NT2/D1 (cell line): ENCODE measurements at places on chromosomes 4 and X.

- peak; percentile 39 for DNase-seq
These were observed 201.0 kb upstream of the ARSJ start for GRCh38 chr4:114180481-114180880.

DNA sequence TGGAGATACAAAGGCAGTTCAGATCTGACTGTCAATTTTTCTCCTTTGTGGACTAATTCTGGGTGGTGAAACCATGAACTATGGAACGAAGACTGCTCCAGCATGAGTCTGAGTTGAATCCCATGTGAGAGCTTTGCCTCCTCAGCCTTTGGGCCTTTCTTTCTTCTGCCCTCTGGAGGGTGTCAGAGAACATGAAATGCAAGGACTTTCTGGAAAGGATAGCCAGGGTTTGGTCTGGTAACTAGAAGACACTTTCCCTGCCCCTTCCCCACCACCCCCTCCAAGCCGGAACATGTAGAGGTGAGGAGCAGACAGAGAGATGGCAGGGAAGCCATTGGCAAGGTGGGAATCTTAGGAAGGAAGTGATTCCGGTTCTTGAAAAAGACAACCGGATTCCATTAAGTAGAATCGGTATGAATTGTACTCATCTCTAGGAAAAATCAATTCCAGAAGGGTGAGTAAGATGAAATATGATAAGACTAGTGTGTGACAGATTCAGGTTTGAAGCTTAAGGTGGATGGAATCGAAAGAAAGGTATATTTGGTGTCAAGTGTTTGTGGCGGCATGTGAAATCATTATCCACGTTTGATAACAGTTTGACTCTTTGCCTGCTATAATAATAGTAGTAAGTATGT, 19.0 kb downstream of the FHL1 start:
- DNase-seq = no peak

- DNase-seq = no peak
These were observed 62.5 kb downstream of the SEC24D start for GRCh38 chr4:118773429-118773792.

DNA sequence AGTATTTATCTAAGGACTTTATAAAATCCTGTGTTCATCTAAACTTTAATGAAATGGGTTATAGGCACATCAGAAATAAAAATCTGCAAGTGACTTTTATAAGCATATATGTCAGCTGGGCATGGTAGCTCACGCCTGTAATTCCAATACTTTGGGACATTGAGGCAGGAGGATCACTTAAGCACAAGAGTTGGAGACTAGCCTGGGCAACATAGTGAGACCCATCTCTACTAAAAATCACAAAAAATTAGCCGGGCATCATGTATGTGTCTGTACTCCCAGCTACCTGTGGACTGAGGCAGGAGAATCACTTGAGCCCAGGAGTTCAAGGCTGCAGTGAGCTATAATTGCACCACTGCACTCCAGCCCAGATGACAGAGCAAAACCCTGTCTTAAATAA, 20.9 kb downstream of the TBC1D9 start:
- no peak for DNase-seq

DNA sequence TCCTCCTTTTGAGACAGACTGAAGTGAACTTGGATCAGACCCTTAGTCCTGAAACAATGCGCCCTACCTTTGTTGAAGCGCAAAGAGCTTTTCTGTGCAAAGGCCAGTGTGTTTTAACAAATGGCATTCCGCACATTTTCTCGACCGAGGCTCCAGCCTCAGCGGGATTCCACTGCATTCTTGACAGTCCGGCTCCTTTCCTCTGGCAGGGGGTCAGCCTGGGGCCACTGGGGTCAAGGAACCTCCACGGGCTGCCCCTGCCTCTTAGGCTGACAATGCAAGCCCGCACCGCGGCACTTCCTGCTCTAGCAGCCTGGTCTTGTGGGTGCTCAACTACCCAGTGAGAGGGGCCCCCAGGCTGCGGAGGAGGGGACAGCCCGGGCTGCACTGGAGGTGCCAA, 47.2 kb upstream of the TFDP3 start:
- peak; percentile 68 for DNase-seq

GRCh38 chrX:152861116-152861515, 30.3 kb downstream of the NSDHL start:
- no peak for DNase-seq

DNA sequence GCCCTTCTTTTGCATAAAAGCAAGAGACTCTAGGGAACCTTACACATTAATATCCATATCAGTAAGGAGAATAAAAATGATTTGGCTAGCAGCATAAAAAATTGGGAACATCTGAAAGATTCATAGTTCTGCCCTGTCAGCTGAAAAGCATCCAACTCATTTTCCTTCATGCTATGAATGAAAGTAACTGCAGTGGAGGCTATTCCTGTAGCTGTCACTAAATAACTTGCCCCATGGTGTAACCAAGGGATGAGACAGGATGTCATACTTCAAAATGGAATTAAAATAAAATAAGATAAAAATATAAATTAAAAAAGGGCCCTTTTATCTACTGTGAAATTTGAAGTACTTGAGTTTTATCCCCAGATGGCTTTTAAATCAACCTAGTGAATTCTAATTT, 878.8 kb downstream of the C4orf33 start:
- no peak for DNase-seq

DNA sequence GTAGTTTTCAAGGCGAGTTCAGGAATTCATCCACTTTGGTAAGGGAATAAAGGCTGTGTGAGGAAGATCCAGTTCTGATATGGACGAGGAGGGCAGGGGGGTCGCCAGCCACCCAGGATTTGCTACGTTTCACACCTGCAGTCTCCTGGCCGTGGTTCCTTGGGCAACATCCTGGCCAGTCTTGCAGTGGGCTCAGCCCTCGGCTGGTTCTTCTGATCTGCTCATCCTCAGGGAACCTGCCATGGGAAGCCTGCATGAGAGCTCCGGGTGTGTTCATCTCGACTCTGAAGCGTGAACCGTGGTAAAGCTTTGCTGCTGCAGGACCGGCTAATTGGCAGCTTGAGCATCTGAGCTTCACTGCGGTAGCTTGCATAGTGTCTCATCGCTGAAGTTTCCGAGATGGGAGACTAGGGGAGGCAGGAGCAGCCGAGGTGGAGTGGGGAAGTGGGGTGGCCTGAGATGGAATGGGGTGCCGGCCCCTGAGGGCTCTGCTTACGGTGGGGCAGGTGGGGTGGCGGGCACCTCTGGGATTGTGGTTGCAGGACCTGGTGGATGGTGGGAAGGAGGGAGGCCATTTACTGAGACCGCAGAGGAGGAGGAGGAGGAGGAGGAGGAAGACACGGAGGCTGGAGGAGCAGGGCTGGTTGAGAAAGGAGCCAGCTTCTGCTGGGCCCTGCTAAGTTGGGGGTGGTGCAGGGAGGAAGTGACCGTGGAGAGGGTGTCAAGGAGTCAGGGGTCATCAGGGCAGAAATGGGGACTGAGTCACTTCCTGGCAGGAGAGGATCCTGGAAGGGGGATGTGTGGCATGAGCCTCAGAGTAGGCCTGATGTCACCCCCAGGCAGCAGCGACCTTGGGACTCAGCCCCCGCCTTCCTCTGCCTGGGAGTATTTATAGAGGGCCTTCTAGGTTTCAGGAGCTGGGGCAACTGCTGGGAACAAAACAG, 213.1 kb upstream of the PSAPL1 start:
- DNase-seq = no peak

- no peak for DNase-seq
These were observed 44.7 kb downstream of the SLC10A7 start for GRCh38 chr4:146477054-146477453.

GRCh38 chr4:37793562-37793961, 32.9 kb upstream of the PGM2 start:
- DNase-seq = no peak

DNA sequence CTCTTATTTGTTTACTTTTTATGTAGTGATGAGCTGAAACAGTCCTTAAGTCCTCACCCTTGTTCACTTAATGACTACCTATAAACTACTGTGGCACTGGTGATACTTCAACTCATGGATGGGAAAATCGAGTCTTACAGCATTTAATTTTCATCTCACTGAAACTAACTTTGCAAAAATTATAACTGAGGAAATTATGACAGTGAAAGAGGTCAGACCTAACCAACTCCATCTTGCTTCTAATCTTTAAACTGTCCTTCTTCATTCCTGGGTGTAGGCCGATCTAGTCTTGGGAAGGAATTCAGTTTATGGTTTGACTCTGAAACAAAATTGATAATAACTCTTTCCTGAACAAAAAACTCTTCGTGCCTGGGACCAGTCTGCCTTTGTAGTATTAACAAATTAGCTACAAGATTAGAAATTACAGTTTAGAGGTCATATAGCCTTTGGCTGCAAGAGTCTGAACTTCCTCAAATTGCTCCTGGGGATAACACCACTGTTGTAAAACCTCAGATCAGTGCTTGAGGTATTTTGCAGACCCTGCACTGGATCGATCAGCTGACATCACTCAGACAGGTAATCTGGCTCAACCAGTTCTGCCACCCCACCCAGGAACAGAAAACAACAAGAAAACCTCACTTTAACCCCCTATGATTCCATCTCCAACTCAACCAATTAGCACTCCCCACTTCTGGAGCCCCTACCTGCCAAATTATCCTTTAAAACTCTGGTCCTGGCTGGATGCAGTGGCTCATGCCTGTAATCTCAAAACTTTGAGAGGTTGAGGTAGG, 995.7 kb upstream of the PRKX start:
- DNase-seq = no peak

GRCh38 chrX:27565992-27566391, 24.2 kb upstream of the DCAF8L2 start:
- DNase-seq = no peak

DNA sequence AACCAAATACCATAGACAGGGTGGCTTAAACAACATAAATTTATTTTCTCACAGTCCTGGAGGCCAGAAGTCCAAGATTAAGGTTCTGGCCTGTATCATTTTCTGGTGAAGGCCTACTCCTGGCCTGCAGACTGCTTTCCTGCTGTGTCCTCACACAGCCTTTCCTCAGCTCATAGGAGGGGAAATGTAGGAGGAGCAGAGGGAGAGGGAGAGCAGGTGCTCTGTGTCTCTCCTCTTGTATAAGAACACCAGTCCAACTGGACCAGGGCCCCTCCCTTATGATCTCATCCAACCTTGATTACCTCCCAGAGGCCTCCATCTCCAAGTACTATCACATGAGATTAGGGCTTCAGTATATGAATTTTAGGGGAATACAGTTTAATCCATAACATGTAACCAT, 34.3 kb downstream of the RAPGEF2 start:
- DNase-seq = no peak

- DNase-seq = no peak
These were observed 16.5 kb upstream of the CYBB start for GRCh38 chrX:37763400-37763799.

- no peak for DNase-seq
These were observed 947.1 kb upstream of the HS3ST1 start for GRCh38 chr4:12375805-12376204.

- DNase-seq = no peak
These were observed 41.8 kb downstream of the NPY5R start for GRCh38 chr4:163385466-163385865.

DNA sequence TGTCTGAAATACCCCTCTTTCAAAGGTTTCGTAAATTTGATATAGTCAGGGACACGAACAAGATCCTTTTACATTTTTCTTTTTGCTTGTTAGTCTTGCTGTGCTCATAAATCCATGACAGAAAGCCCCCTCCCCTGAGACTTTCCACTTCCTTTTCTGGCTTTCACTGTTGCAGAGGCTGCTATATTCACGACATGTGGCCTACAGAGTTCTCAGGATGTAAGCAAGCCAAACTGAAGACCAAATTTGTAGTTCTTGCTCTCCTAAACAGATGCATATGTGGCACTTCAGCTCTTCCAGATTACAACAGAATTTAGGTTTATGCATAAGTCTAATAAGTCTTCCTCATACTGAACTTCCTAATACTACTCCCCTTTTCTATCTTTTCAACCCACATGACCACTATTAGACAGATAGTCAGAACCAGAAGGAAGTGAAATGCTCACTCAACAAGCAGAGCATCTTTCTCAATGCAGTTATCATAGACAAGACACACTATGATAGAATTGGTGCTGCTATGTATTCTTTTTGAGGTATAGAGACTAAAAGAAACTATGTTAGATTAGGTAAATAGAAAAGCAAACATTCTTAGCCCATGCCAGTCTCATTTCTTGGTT, 15.0 kb downstream of the BTK start:
- DNase-seq = no peak

- DNase-seq = no peak
These were observed 88.4 kb upstream of the PAQR3 start for GRCh38 chr4:79027656-79028055.

GRCh38 chrX:111129921-111130320, 33.9 kb downstream of the PAK3 start:
- DNase-seq = no peak

DNA sequence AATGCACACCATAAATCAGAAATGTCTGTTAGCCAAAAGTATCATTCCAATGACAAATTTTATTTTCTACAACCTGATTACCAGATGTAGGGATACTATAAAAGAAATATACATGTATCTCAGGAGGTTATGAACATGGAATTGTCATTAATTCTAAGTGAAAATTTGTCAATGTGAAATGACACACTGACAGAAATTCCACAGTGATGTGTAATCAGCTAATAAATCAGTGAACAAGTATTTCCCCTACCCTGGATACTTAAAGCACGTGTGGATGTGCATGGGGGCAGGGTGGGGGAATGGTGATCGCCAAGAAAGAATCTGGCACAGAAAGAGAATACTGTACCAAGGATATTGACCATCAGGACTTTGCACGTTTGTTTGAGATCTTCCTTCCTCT, 123.6 kb downstream of the SH3RF1 start:
- no peak for DNase-seq

DNA sequence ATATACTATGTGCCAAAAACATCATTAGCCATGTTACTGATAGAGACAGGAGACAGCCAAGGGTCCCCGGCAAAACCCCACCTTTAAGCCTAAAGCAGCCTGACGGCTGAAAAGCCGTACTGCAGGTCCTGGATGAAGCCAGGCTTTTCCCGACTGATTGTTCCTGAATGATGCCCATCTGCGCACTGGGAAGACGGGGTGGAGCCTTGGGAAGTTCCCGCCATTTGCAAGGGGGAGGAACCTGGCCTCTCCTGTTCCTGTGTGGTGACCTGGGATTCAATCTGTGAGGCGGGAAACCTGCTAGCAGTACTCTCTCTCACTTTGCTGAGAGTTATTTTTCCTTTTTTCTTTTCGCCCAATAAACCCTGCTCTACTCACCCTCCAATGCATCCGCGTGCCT, 15.1 kb upstream of the CAMK2D start:
- DNase-seq = no peak

DNA sequence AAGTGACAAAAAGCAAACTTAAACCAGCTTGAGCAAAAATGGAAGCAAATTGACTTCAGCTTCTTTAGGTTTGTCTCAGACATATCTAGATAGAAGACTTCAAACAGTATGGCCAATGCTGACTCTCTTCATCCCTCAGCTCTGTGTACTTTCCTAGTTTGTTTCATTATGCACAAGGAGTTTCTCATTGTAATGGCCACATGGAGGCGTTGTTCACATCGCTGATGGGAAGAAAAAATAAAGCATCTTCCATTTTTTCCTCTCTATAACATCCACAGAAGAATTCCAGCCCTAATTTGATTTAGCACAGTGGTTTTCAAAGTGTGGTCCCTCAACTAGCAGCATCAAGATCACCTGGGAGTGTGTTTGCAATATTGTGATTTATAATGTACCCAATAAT, 397.5 kb upstream of the PRKX start:
- DNase-seq = no peak

- no peak for DNase-seq
These were observed 52.6 kb downstream of the OSTC start for GRCh38 chr4:108702960-108703359.

GRCh38 chr4:2948895-2949781, 14.1 kb downstream of the NOP14 start:
- DNase-seq = no peak

GRCh38 chr4:37219242-37219641, 25.3 kb upstream of the NWD2 start:
- DNase-seq = no peak

- no peak for DNase-seq
These were observed 21.5 kb downstream of the FRMPD3 start for GRCh38 chrX:107470971-107471370.
